ENCODE measurements at places on chromosomes 4 and X.

DNA sequence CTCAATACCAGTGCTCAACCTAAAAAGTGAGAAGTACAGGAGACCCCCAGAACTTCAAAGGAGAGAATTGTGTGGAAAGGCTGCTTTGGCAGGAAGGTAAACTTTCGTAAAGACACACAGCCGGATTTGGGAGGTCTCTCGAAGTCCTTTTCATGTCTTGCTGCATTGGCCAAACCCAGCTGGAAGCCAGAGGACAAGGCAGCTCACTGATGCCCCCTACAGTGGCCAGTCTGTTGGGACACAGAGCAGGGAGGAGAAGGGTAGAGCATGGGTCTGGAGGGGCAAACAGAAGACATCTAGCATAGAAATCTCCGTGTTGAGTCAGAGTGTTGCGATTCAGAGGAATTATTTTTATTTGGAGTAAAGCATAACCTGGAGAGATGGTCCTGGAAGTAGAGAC lies 198.9 kb downstream of the ANK2 start:
- no peak for DNase-seq

DNA sequence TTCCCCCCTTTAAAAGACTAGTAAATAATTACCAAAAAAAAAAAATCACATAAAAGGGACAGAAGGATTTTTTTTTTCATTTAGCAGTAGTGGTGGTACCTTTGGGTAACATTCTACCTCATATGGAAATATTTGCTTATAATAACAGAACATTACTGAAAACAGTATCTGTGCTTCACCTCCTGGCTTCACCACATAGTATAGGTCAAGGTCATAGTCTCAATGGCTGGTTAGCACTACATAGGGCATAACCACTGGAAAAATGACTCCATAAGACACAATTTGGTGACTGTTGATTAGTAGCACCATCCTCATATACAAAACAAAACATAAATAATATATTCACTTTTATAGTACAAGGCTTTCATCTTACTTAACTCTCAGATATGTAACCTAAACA lies 34.7 kb downstream of the MANBA start:
- no peak for DNase-seq

DNA sequence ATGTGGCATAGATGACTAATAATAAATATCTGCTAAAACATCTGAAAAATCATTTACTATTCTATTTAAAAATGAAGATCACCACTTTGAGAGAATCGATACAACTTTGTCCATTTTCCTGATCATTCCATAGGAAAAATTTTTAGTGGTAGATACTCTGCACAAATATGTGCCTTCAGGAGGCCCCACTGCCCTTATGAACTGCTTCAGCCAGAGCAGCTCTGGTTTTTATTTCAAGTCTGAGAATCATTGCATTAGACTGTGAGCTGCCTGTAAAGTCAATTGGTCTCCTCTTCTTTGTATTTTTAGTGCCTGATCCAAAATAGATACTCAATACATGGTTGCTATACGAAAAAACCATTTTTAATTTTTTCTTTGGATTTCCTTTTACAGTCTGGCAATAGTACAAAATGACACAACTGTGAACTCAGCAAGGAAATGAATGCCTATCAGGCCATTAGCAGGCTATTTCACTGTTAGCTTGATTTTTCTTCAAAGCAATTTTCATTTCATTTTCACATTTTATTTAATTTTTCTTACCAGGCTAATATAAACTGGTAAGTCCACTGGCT lies 69.1 kb downstream of the SHISA3 start:
- DNase-seq: no peak

- DNase-seq: peak; percentile 90
These were observed 32.9 kb upstream of the STX18 start for GRCh38 chr4:4574792-4575191.

DNA sequence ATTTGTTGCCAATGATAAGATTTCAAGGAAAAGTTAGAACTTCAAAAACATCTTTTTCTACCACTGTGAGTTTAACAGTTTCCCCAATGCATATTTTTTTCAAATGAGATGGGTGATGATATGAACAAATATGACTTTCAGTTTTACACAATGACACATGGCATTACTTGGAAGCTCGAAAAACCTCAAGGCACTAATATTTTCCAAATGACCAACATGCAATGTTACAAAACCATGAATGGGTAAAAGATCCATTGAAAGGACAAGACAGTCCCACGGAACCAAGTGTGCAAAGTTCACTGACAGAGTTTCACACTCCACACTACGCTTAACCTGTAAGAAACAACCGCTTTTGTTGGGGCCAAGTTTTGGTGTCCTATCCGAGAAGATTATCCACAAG lies 84.5 kb downstream of the CD99L2 start:
- DNase-seq: no peak

DNA sequence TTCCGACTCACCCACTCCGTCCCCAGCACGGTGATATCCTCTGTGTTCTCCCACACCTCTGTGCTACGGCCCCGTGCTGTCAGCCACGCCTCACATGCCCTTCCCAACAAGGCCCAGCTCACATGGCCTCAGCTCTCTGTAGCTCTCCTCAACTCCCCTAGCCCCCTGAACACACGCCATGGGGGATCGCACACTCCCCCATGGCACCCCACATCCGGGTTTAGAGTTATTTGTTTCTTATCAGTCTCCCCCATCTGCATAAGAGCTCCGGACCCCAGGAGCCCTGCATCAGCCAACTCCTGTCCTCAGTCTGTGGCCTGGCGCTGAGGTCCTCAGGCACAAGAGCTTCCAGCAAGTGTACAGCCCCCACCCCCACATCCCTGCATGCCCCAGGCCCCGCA lies 7.0 kb downstream of the C4orf50 start:
- no peak for DNase-seq

GRCh38 chr4:38868059-38868960 lies 704 bp downstream of the FAM114A1 start:
- DNase-seq: peak; percentile 34

GRCh38 chrX:133414406-133415275 lies 648 bp downstream of the GPC4 start:
- DNase-seq: no peak

GRCh38 chr4:5033281-5033841 lies 14.1 kb upstream of the CYTL1 start:
- DNase-seq: no peak

DNA sequence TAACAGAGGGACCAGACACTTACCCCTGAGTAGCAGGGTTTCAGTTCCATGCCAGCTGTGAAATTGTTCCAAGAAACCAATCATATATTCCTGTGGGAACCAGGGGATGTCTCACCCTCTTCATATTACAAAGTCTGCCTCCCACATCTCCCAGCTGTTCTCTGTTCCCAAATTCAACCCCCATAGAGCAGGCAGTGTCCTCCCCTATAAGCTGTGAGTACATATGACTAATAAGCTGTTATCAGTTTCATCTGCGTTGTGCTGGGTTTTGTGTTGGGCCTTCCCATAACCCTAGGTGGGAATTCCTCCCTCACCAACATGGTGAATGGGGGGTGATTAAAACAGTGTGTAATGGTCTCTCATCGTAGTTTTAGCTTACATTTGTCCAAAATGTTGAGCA lies 41.0 kb downstream of the CEP44 start:
- peak; percentile 83 for DNase-seq

GRCh38 chr4:57490520-57491255 lies 380.5 kb upstream of the IGFBP7 start:
- peak; percentile 13 for DNase-seq

- no peak for DNase-seq
These were observed 17.6 kb upstream of the GABRA4 start for GRCh38 chr4:47010912-47011446.

GRCh38 chr4:7187168-7187535 lies 5.2 kb upstream of the SORCS2 start:
- DNase-seq: no peak

GRCh38 chr4:172850838-172851237 lies 317.8 kb upstream of the GALNT7 start:
- DNase-seq: peak; percentile 77

- DNase-seq: no peak
These were observed 57.7 kb upstream of the C4orf54 start for GRCh38 chr4:99715286-99715685.

All from amniotic epithelial cell (primary cell).